NCI-H2081 treated with DMSO at 0.1 percent for 48 hours (cell line): ENCODE measurements at places on chromosomes 1 and 21.

GRCh38 chr1:100360790-100361510 is 8.6 kb downstream of the CDC14A start:
- DNase-seq: no peak

GRCh38 chr1:187840557-187840956 is 1011.8 kb downstream of the PLA2G4A start:
- DNase-seq: no peak

DNA sequence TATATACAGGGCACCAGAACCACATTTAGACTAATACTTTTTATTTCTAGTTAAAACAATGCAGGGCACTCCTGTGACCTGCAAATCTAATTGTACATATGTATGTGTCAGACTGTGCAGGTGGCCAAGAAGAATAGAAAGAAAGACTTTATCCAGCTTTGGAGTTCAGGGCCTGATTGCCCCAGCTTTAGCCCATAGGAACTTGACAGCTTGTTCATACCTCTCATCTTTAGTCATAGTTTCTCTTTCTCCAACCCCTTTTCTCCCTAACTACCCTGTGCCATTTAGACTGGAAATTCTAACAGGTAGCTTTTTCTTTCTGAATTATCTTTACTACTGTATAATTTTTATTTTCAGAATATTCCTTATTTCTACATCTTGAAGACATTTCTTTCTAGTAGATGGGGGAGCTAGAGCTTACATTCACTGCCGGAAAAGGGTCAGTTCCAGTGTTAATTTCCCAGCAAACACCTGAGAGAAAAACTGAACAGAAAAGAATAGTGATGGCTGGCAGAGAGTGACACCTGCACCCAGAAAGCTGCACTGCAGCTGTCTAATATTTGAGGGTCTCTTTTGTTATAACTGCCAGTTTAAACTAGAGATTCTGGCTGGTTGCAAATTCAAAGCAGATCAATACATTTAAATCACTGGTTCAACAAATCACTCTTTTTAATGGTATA is 8.4 kb downstream of the YBX1 start:
- no peak for DNase-seq

- no peak for DNase-seq
Measured at GRCh38 chr1:64065571-64065970, 137.9 kb upstream of the UBE2U start.

DNA sequence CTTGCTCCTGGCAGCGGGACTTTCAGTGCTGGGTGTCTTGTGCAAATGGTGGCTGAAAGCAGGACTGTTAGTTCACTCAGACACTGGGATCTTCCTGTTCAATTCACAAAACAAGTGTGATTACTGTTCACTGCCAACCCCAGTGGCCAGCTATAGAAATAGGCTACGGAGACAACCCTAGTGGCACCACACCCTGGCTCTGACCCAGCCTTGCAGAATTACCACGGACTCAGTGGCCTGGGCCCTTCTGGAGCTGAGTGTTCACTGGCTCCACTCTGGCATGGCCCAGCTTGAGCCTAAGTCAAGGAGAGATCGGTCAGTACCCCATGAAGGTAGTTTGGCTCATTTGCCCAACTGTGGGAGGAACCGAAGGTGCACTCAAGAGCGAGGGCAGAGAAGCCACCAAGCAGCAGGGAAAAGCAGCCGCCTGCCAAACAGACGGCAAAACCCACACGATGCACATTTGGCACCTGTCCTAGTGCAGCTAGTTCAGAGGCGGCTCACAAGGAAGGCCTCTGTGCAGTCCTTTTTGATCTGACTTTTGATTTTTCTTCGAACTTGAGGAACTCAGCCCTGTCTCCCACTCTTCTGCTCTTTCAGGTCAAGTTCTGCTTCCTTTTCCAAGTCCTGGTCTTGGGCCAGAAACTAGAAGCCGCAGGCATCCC is 5.9 kb downstream of the KIAA2013 start:
- DNase-seq: no peak

DNA sequence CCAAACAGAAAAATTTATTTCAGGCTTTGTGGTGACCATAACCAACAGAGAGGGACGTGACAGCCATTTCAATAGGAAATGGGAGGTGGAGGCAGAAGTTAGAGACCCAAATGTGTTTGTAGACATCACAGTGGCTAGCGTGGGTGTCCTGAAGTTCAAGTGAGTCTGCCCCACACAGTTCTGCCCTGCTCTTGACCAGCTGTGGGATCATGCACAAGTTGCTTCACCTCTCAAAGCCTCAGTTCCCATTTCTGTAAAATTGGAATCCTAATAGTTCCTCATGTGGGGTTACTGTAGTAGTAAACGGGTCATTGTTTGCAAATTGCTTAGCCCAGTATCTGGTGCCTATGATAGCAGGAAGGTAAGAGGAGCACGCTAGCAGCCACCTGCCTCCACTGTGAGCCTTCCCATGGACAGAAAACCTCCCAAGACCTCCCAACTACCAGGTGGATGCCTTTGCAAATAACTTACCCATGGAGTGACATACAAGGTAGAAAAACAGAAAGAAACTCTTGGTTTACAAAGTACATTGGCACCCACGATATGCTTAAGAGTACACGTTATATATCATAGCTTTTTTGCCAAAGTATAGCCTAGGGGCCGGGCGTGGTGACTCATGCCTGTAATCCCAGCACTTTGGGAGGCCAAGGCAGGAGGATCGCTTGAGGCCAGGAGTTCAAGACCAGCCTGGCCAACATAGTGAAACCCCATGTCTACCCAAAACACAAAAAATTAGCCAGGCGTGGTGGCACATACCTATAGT is 29.1 kb downstream of the FHAD1 start:
- no peak for DNase-seq

DNA sequence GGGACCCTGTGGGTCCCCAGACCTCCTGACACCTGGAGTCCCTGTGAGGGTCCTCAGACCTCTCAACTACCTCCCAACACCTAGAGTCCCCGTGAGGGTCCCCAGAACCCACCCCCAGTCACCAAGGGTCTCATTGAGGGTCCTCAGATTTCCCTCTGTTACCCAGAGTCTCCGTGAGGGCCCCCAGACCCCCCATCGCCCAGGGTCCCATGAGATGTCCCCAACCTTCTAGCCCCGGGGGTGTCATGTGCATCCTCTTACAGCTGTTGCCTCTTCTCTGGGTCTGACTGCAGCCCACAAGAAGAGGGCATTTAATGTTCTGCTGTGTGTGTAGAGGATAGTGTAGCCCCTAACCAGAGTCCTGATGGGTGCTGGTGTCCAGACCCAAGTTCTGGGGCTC is 2.0 kb upstream of the GJC2 start:
- DNase-seq: no peak

DNA sequence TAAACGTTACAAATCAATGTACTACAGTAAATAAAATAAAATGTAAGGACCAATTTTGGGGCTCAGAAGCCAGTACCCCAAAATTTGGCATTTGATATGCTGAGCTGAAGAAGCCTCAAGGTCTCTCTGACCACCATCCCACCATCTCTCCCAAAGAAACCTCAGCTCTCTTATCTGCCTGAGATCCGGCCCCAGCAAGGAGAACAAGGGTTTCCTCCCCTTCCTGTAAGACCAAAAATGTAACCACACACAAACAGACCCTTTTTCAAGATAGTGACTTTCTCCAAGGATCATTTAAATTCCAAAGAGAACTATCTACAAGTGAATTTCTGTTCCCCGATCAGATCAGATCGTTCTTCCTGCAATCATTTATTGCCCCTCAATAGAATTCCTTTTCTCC is 68.1 kb upstream of the SLC45A1 start:
- no peak for DNase-seq

DNA sequence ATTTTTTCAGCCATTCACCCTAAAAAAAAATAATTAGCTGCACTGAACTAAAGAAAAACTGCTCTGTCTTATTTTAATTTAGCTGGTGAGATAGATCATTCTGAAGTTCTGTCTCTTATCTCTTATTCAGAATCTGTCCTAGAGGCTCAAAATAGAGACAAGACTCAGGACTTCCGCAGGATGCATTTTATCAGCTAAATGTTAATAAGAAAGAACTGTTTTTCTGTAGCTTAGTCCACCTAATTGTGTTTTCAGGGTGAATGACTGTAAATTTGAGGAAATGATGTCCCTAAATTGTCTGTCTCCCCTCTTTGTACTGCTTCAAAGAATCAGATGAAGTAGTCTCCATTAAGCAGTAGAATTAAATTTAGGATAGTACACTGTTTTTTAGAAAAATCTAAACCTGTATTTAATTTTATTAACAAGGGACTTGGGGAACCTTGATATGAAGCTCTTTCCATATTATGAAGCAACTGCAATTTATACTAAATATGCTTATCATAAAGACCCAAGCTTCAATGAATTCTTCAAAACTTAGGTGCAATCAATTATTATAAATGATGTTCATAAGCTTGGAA is 671.9 kb downstream of the RWDD3 start:
- no peak for DNase-seq

DNA sequence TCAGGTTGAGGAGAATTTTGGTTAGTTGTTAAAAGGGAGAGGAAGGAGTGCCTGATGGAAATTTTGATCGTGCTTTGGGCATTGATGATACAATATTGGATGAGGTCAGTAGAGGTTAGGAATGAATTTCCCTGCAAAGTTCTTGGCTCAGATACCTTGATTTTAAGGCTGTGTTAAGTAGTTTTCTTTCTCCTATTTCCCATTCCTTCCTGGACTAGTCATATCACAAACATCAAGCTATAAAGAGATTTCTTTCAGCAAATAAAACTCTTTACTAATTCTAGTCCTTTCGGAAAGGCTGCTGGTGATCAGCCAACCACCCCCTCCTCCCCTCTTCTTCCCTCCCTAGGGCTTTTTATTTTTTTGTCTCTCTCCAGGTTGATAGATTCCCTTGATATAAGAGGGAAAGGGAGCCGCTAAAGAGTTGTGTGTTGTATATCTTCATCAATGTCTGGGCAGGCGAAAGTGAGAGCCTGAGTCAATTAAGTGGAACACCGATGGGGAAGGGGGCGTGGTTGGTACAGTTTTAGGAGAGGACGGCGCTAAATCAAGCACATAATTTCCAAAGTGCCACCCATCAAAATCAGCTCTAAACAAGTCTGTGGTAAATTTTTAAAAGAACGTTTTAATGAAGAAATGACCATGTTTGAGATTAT is 100.1 kb upstream of the PLXNA2 start:
- DNase-seq: no peak

DNA sequence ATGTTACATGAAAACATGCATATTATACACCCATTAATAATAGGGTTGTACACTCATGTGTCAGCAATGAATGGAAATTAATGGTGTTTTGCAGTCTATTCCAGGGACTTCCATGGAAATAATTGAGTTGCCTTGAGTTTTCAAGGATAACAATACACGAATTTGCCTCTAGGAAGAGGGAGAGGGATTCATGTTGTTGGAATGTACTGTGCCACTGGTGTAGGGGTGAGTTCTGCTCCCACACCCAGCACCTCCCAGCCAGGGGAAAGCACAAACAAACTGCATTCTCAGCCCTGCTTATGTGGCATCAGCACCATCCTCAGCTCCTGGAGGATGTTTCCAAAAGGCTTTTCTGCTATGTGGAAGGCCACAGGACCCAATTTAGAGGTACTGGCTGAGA is 57.8 kb downstream of the BCAR3 start:
- no peak for DNase-seq

DNA sequence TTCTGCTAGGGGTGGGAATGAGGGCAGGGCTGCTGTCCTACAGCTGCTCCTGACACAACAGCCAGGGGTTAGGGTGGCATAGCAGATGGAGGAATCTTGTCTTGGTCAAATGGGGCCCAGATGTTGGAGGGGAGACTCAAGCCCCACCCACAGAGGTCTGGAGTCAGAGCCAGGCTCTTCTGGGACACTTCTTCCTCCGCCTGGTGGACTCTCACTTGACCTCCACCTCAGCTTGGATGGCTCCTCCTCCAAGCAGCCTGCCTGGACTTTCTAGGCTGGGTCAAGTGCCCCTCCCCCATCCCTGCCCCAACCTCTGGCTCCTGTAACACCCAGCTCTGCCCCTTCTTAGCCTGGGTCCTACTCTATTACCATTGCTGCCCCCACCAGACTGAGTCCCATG is 35.5 kb downstream of the EPHA2 start:
- no peak for DNase-seq

- DNase-seq: no peak
Measured at GRCh38 chr1:79133774-79134364, 127.3 kb upstream of the ADGRL4 start.

GRCh38 chr1:41341772-41342562 is 19.3 kb upstream of the FOXO6 start:
- peak; percentile 66 for DNase-seq

GRCh38 chr1:29122682-29123052 is 1.0 kb downstream of the TMEM200B start:
- no peak for DNase-seq

DNA sequence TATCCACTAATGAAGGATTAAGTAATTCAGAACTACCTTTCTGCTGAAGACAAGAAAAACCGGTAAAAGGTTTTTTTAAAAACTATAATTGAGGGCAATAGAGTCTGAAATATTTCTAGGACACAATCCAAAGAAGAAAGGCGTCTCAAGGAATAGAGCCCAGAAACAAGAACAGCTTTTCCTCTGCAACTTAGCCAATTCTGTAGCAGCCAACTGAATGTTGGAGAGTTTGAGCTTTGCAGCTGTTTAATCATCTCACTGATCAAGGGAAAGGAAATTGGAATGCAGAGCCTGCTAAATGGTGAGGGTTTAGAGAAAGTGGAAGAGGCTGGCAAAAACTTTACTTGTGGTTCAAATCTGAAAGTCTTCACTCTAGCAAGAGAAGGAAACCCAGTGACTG is 818.9 kb downstream of the KCNT2 start:
- no peak for DNase-seq

DNA sequence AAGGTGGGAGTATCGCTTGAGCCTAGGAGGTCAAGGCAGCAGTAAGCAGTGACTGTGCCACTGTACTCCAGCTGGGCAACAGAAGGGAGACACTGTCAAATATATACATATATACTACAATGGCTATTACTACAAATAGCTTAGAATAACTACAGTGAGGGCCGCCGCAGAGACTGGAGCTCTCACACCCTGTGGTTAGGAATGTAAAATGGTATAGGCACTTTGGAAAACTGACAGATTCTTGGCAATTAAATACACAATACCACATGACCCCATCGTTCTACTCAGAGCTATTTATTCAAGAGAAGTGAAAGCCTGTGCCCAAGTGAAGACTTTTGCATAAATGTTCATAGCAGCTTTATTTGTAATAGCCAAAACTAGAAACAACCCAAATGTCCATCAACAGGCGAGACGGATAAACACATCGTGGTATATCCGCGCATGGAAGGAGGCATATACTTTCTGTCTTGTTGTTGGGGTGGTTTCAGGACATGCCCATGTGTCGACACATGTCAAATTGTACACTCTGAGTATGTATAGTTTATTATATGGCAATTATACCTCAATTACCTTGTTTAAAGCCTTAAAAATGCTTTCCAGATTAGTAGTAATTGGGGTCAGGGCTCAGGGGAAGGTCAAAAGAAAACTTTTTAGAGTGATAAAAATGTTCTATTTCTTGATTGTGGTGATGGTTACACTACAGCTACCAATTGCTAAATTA is 123.4 kb downstream of the RIPK4 start:
- DNase-seq: no peak

GRCh38 chr1:212021563-212021962 is 13.8 kb downstream of the INTS7 start:
- DNase-seq: no peak
